Inflammatory macrophage treated with lipopolysaccharide for 4 hours (primary cell): ENCODE measurements at places on chromosomes 6 and 20.

GRCh38 chr20:61331543-61331942 is 79.5 kb downstream of the CDH4 start:
- no peak for DNase-seq

DNA sequence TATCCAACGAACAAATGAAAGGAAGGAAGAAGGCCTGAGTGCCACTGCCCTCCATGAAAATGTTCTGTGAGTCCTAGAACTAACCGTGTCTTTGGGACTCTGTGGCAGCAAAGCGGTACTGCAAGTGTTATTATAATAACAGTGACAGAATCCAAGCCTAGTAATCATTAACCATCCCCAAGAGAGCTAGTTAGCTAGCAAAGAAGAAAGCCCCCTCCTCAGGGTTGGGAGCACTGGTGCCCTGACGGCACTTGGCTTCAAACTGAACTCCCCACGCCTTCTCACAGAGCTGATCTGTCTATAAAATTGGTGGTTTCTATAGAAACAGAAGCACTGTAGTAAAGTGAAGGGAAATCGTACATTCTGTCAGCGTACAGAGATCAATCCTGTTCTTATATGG is 239.8 kb downstream of the PTPRT start:
- DNase-seq, result no peak

DNA sequence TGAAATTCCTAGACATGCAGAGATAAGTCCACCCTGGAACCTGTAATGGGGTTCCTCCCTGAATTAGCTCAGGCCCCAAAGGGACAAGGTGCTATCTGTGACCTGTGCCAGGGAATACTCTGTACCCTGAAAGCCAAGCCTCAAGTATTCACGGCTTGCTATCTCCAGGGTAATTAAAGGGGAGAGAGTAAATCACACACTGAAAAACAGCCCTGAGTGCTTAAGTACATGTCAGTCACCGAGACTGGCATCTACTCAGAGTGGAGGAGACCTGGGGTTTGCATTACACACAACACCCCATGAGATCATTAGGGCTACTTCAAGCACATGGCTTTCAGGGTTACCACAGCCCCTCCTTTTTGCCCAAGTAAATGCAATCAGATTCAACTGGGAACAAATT is 188.1 kb downstream of the CD83 start:
- no peak for DNase-seq

DNA sequence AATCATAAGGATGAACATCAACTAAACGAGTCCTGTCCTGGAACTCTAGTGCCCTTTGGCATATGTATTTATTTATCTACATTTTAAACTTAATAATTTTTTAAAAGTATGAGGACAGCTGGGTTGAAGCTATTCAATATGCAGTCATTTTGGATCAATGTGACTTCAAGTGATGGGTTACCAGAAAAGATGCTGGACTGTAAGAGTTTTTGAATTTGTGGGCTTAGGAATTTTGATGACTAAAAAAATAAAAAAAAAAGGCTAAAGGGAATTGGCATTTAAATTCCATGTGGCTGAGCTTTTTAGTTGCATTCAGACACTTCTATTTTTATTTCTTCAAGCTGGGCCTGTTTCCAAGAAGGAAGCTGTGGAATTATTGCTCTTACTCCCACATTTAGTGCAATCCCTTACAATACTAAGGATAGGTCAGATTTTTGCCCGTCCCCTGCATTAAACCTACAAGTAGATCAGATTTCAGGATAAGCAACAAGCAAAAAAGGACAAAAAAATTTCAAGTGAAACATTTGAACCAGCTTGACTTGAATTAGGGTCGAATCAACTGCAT is 704.2 kb upstream of the CITED2 start:
- DNase-seq, result no peak

- DNase-seq, result no peak
These were observed 13.2 kb upstream of the FUT9 start for GRCh38 chr6:96002576-96002910.

DNA sequence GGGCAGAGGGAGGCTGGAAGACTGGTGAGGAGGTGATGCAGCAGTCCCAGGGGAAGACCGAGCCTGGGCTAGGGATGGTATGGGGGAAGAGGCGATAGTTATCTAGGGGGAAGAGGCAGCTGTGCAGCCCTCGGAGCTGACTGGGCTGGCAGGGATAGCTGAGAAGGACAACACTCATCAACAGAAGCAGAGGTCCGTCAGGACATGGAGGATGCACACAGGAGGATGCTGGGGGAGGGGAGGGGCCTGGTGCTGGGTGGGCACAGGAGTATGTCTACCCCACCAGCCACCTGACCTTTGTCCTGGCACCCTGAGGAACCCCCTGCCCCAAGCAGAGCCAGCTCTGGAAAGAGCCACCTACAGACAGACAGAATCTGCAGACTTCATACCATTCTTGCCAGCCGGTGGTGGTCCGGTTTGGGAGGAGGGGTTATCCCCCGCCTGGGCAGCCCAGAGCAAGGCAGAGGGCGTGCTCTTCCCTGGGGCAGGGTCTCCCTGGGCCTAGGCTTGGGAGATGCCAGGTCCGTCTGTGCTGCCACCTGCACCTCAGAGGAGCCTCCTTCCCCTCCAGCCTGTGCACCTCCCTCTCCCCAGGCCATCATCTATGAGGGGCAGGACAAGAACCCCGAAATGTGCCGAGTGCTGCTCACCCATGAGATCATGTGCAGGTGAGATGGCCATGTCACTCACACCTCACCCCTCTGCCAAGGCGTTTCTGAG is 14.9 kb downstream of the EBF4 start:
- no peak for DNase-seq

DNA sequence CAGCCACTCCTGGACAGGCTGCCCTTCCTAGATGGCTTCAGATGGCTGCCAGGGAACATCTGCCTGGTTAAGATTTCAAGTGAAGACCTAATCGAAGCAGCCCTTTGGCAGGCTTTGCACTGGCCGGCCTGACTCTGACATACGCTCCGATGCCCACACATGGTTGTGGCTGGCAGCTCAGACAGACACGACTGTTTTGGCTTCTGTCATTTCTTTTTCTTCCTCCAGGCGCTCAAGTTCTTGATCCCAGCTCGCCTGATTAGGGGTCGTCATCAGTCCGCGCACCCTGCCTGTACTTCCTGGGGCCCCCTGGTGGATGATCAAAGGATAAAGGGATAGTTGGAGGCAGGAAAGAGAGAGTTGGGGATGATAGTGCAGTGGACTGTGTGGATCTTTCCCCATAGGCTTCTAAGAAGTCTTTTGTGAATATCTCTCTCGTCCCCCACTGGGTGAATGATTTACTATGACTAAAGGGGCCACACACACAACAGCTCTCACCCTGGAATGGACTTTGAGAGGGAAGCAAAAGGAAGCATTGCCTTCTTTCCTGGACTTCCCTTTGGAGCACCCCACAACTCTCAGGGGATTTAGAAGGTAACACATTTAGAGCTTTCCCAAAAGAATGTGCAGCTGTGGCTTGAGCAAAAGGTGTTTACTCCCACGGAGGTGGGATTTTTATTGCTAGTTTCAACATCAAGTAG is 21.4 kb upstream of the TRAM2 start:
- DNase-seq, result peak; percentile 51

DNA sequence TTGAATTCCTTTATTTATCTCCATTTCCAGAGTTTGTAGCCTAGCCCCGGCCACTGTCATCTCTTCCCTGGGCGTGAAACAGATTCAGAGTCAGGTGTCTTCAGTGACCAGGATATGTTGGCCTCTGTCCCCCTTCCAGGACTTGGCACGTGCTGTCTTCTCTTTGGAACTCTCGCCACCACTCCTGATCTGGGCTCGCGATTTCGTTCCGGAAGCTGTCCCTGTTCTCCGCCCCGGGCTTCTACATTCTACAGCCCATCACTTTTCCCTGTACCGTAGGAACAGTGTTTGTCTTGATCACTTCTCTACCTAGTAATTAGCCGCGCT is 739 bp downstream of the GSS start:
- no peak for DNase-seq

DNA sequence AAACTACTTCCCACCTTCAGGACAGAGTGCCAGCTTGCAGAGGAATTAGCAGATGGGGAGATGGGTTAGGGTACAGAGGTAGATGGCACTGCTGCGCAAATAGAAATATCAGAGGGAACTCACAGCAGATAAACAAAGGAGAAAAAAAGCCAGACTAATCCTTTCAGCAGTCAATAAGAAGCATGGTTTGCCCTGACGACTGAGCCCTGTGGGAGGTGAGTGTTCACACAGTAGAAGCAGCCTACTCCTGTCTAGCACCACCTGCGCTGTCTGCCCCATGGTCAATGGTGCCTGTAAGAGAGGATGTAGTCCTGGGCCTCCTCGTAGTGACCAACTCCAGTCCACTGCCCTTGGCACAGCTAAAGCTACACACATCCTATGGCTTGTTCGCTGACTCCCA is 174.1 kb downstream of the IBTK start:
- no peak for DNase-seq

DNA sequence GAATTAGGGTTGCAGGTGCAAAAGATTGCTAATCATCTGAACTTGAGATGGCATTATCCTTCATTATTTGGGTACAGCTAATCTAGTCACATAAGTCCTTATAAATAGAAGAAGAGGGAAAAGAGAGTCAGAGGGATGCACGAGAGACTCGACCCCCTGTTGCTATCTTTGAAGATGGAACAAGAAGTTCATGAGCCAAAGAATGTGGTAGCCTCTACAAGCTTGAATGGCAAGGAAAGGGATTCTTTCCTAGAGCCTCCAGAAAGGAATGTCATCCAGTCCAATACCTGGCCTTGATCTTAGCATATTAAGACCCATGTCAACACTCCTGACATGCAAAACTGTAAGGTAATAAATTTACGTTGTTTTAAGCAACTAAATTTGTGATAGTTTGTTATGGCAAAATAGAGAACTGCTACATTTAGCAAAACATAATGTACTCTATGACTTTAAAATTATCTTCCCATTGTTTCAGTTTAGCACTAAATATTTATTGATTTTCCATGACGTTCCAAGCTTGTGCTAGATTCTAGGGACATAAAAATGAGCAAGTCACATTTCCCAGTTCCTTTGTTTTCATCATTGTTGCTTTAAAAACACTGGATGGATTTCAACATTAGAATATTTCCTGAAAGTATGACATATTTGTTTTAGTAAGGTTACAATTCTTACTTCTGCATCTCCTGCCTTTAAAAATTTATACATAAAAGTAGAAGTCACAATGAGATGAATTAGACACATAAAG is 12.7 kb downstream of the MANEA start:
- DNase-seq, result no peak

DNA sequence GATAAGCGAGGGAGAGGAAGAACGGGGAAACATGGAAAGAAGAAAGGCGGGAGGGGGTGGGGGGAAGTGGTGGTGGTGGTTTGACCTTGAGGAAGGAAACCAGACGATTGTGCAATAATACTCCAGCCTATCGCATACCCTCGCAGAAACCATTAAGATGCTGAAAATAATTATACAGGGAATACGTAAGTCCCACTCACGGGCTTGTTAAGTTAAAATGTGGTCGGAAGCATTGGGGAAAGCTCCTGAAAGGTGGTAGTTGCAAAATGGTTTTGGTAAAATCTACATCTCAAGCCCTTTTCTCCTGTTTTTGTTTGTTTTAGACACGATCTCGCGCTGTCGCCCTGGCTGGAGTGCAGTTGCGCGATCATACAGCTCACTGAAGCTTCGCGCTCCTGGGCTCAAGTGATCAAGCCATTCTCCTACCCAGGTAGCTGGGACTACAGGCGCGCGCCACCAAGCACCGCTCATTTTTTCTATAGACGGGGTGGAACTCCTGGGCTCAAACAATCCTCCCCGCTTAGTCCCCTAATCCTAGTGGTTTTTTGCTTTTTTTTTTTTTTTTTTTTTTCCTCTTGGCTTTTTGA is 128.9 kb upstream of the ZNF184 start:
- DNase-seq, result no peak
